ENCODE measurements at places on chromosomes 13 and 19.

- no peak for DNase-seq
These were observed 46.7 kb downstream of the RXFP2 start for GRCh38 chr13:31786011-31786410.

GRCh38 chr13:112103961-112104880 lies 37.3 kb downstream of the SOX1 start:
- DNase-seq, result no peak

DNA sequence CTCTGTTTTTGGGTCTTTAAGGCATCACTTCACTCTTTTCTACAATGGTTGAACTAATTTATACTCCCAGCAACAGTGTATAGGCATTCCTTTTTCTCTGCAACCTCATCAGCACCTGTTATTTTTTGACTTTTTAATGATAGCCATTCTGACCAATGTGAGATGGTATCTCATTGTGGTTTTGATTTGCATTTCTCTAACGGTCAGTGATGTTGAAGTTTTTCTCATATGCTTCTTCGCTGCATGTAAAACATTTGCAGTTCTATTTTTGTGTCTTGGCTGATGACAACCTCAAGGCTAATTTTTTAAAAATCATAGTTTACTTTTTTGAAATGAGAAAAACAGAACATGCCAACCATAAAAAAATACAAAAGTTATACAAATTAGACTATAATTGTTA lies 258.2 kb upstream of the EDNRB start:
- no peak for DNase-seq

DNA sequence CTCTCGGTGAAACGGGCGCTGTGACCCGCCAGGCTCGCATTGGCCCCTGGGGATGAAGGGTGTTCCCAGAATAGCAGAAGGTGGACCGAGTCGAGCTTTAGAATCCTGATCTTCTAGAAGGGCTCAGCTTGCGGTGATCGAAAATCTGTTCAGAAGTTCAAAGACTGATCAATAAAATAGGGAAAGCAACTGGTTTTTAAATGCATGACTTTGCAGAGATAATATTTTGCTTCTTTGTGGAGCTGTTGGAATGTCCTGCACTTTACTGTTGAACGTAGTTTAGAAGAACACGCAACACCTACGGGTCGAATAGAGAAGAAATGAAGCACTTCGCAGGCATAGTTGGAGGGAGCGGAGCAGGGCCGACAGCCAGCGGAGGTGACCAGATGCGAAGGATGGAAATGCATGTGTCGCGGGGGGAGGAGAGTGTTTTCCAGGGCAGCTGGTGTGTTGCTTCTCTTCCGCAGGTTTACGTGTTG lies 766 bp downstream of the CEBPG start:
- no peak for DNase-seq

GRCh38 chr13:111341886-111342285 lies 21.4 kb downstream of the TEX29 start:
- no peak for DNase-seq
